ENCODE measurements at places on chromosomes 11 and 22. TPM values are rescaled to one million over a fixed set of nuclear protein-coding genes. Genes with fewer than 3 reads are reported as not detected.

Gene NCF4
- total RNA-seq, result 59.7 TPM

Gene MORC2
- total RNA-seq, result 28.7 TPM

Gene OR8G1
- not detected for total RNA-seq

Gene SMIM35
- 4.0 TPM for total RNA-seq

Gene CBLIF
- not detected for total RNA-seq

Gene IL10RA
- total RNA-seq, result 260 TPM

Gene RPL27A
- 715 TPM for total RNA-seq

Gene MYO7A
- total RNA-seq, result 0.28 TPM

Gene KCNQ1OT1
- 0.33 TPM for total RNA-seq

Gene YDJC
- 43.7 TPM for total RNA-seq

Gene MPPED2
- total RNA-seq, result not detected

Gene FOLR3
- not detected for total RNA-seq

Gene KLHL35
- total RNA-seq, result 0.47 TPM

Gene UPK3A
- not detected for total RNA-seq

Gene MS4A1
- not detected for total RNA-seq

Gene NXPE4
- total RNA-seq, result not detected

Gene ZP1
- total RNA-seq, result not detected

Gene APOBEC3F
- total RNA-seq, result 58.0 TPM

Gene FOLH1
- total RNA-seq, result not detected

Gene SMTNL1
- total RNA-seq, result not detected

Gene MUC6
- total RNA-seq, result not detected

Gene OR8G5
- total RNA-seq, result not detected

Measured in activated CD8-positive, alpha-beta memory T cell treated with anti-CD3 and anti-CD28 coated beads, Interleukin-2, amount 10 ng/mL, durations not matched to agents 7 days and 5 days (primary cell).